ENCODE measurements at places on chromosomes 2 and 18.

DNA sequence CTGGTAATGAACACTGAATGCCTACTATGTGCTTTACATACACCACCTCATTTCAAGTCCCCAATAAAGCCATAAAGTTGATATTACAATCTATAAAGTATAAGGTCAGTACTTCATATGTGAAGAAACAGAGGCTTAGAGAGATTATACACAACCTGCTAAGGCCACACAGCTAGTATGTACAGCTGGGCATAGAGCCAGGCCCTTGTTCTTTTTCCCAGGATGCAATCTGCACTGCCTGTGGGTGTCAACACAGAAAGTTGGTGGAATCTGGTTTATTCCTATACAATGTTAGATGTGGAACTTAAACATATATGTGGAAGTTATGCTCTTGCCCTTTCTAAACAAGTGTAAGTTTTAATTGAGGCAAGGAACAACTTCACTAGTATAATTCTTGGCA, 32.8 kb downstream of the INSIG2 start:
- no peak for DNase-seq

DNA sequence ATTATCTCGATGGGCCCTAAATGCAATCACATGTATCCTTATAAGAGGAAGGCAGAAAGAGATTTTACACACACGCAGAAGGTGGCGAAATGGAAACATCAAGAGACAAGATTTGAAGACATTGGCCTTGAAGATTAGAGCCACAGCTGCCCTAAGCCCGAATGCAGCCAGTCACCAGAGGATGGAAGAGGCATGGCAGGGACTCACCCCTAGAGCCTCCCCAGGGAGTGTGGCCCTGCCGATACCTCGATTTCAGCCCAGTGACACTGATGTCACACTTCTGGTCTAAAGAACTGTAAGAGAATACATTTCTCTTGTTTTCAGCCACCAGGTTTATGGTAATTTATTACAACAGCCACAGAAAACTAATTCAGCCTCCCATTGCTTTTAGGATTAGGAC, 17.4 kb downstream of the TTC39C start:
- no peak for DNase-seq

- no peak for DNase-seq
Observed at GRCh38 chr2:238032755-238033337, 28.0 kb upstream of the SCLY start.

GRCh38 chr2:1715184-1716013, 28.9 kb downstream of the PXDN start:
- no peak for DNase-seq

DNA sequence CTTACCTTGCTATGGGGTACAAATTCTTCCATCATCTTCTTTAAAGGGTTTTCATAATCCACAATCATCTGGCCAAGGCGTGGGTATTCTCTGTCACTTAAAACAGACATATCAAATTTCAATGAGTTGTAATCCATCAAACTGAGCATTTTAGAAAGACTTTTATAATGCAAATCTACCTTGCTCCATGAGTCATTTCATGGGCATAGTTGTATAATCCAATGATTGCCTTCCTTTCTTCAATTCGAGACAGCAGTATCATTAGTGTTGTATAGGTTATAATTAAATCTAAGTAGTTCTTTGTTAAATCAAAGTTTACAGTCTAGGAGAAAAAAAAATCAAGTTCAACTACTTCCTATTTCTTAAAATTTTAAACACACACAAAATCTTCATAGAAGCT, 36.3 kb downstream of the NCKAP1 start:
- no peak for DNase-seq

- no peak for DNase-seq
Observed at GRCh38 chr2:219028996-219029828, 12.1 kb downstream of the CFAP65 start.

GRCh38 chr18:76376225-76376624, 118.8 kb downstream of the ZNF516 start:
- DNase-seq, result no peak

GRCh38 chr2:6236317-6236716, 544.1 kb downstream of the SOX11 start:
- DNase-seq, result no peak

DNA sequence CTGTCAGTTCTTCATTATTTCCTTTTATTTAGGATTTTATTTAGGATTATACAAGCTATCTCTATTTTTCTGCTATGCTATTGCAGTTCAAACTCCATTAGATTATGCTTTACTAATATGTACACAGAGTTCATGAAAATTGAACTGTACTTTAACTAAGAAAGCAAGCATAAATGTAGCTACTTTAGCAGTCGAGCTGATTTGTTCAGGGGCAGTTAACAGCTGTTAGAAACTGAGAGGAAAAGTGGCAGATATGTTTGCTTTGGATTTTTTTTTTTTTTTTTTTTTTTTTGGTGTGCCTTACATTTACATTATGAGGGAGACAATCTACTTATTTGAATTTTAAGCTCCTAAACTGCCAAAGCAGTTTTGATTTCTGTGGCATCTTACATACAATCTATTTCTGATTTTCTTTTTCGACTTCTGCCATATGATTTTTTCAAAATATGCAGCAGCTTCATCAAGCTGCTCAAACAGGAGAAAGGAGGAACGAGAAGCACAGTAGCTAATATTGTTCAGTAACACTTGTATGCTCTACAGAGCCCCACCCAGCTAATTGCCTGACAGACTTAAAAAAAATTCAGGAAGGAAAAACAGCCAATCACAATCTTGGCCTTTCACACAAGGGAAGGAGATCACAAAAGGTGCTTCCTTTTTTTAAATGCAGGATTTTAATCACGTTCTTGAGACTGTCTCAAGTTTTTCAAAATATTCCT, 233.4 kb upstream of the SIX3 start:
- no peak for DNase-seq

GRCh38 chr2:105604938-105605337, 139.8 kb upstream of the NCK2 start:
- no peak for DNase-seq

DNA sequence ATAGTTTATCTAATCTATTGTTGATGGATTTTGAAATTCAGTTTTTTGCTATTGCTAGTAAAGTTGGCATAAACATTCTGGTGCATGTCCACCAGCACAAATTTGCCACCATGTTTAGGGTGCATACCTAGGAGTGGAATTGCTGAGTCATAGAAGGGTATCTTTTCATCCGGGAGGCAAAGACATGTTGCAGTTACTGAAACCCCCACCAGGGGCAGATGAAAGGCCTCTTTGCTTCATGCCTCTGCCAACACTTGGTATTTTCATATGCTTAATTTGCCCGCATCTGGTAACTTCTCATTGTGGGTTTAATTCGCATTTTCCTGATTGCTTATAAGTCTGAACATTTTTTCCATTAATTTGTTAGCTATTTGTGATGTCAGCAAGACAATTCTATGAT, 8.2 kb downstream of the DCC start:
- no peak for DNase-seq

DNA sequence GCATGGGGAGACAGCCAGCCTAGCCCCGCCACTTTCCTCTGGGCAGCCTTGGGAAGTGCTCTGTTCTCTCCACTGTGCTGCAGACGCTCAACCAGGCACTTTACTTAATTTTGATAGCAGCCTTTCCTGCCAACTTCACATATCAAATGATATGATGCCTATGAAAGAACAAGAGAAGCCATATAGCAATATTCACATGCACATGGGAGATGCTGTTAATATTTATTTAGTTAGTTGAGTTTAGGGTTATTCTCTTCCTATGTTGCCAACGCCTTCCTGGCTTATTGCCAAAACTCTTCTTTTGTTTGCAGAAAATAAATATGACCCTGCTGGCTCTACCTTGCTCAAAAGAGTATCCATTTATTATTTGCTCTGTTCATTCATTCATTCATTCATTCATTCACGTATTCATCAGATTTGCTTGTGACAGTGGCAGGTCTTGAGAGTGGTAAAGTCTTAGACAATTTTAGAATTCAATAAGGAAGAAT, 99.3 kb downstream of the GATA6 start:
- DNase-seq, result no peak

DNA sequence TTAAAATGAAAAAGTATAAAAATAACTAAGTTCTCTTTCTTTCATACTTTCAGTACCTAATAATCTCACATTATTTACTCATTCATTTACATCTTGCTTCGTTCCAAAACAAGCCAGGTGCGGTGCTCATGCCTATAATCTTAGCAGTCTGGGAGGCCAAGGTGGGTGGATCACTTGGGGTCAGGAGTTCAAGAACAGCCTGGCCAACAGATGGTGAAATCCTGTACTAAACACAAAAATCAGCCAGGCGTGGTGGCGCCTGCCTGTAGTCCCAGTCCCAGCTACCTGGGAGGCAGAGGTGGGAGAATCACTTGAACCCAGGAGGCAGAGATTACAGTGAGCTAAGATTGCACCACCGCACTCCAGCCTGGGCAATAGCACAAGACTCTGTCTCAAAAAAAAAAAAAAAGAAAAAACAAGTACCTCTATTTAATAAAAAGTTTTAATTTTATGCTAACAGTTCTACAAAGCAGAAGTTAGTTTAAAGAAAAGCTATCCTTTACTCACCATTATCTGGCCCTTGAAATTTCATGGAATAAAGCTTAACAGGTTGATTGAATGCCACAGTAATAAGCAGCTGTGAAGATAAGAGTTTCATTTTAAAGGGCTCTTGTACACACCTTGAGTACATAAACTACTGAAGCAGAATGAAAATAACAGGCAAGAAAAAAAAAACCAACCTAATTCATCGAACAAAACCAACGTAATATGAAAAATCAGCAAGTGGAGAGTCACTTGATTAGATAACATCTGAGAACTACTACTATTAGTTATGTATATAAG, 22.5 kb downstream of the TXNL1 start:
- DNase-seq, result no peak

DNA sequence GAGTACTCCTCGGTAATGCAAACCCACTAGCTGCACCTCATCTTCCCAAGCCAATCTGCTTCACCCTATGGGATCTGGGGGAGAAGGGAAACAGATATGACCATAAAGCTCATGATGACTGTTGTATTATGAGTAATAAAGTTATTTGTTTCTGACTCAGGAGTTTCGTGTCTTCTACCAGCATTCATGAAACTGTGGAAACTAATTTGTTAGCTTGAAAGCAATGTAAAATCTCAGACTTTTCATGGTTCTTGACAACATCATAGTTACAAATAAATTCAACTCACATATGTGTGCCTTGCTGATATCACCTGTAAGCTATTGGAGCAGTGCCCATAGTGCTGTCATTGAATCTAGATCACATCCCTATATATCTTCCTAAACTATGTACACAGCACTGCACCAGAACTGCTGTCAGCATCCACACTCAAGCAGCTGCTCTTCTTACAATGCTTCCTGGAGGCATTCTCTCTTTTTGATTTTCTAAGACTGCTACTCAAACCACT, 135.6 kb upstream of the KYNU start:
- no peak for DNase-seq

DNA sequence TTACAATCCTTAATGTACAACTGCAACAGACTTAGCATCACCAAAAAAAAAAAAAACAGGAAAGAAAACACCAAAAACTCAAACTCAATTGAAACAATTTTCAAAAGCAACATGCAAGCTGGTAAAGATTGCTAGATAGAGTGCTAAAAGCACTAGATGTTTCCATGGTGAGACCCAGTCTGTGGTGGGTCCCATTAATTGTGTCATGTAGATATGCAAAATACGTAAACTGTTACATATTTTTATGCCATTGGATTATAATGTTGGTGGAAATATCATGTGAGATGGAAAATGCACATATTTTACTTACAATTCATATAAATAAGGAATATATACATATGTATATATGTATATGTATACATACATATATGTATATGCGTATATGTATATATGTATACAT, 30.5 kb downstream of the CSRNP3 start:
- no peak for DNase-seq
